H7 (cell line): ENCODE measurements at places on chromosomes 6 and 20. TPM values are rescaled to one million over a fixed set of nuclear protein-coding genes. Genes with fewer than 3 reads are reported as not detected.

Gene C20orf202
- 0.26 TPM in 1 of 2 replicates, not detected in the other for total RNA-seq

DNA sequence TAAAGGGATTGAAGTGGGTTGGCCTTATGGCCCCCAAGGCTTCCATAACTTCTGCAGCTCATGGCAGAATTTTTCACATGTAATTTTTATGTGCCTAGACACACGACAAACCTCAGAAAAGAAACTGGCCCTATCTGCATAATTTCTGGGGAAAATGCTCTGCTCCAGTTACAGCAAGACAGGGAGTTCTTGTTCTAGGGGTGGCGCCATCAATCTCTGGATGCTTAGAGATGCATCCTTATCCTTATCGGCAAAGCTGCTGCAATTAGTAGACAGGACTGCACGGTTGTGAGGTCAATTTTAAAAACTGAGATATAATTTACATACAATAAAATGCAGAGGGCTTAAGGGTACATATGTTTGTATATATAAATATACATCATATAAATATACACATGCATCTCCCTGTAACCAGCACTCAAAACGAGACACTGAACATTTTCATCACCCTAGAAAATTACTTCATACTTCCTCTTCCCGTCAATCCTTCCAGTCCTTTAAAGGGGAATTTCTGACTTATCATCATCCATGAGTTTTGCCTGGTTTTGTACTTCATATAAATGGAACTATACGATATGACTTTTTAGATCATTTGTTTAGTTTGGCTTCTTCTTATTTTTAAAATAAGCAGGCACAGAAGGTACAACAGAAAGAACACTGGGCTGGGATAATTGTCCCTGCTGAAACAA, 10.2 kb downstream of the ELMO2 start:
- no peak for DNase-seq

GRCh38 chr6:138031417-138031816, 75.8 kb downstream of the PERP start:
- no peak for DNase-seq

DNA sequence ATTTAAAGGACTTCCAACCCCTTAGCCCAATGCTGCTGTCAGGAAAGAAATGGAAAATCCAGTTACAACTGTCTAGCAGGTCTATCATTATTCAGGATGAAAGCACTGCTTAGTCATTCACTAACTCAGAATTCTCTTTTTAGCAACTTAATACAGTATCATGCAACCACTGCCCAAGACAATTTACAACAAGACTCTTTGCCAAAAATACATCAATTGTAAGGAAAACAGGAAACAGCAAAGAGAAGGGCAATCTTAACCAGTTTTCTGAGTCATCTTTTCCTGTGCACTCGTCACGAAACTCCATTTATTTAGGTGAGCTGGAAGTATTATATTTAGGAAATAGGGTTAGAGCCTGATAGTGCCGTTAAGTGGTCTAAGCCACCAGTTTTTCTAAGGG, 1197.7 kb upstream of the CITED2 start:
- DNase-seq = no peak

- DNase-seq = no peak
These were observed 167.1 kb downstream of the MAFB start for GRCh38 chr20:40521962-40522361.
